ENCODE measurements at places on chromosomes 1 and 21.

DNA sequence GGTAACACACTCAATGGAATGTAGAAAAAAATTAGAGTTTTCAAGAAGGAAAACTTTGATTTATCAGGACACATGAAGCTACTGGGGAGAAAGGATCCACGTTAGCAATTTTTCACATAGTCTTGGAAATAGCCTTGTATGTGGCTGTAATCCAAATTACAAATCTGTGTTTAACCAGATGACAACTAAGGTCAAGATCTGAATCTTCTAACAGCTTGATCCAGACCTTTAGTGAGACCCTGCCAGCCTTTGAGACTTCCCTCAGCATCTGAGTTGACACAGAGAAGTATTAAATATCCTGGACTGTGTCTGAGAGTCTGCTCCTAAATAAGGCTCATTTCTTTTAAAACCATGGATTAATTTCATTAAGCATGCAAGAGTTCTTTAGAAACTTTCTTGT, 135.9 kb upstream of the KCNK2 start:
- no peak for DNase-seq

GRCh38 chr21:34157521-34157920, 84.1 kb downstream of the MRPS6 start:
- no peak for DNase-seq

GRCh38 chr1:192609110-192610079, 26.6 kb upstream of the RGS13 start:
- DNase-seq, result peak; percentile 72

- DNase-seq, result peak; percentile 11
These were observed 41.9 kb downstream of the UBE2G2 start for GRCh38 chr21:44759628-44760285.

DNA sequence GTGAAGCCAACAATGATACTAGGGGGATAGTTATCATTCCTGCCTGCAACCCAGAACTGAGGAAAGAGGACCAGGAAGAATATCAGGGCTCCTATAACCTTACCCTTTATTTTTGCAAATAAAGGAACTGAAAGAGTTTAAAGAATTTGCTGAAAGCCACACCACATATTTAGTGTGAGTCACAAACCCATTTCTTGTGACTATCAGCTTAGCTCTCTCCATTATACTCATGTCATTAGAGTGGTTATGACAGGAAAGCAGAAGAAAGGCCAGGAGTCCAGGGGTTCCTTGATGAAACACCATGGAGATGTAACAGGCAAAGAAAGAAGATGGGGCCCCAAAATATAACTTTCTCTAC, 141.1 kb upstream of the SAMSN1 start:
- no peak for DNase-seq

- DNase-seq, result no peak
These were observed 2.1 kb downstream of the CDC7 start for GRCh38 chr1:91502672-91503184.

GRCh38 chr1:23756676-23757075, 13.4 kb downstream of the ELOA start:
- no peak for DNase-seq

DNA sequence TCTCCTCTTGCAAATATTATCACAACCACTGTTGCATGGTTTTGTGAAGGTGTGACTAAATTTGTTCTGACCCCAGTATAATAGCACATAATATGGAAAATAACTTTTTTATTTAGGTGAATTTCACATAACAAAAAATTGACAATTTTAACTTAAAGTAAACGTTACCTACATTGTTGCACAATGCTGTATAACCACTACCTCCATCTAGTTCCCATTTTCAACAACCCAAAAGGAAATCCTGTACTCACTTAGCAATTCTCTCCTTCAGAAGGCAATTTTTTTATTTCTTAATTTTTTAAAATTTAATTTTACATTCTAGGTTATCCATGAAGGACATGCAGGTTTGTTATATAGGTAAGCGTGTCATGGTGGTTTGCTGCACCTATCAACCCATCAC, 95.2 kb downstream of the KCNJ6 start:
- DNase-seq, result no peak

- DNase-seq, result no peak
These were observed 18.6 kb downstream of the L1TD1 start for GRCh38 chr1:62213075-62213914.

GRCh38 chr1:21857840-21858670, 46.0 kb downstream of the LDLRAD2 start:
- DNase-seq, result no peak

- no peak for DNase-seq
These were observed 1.1 kb upstream of the RCAN3 start for GRCh38 chr1:24501371-24502064.

DNA sequence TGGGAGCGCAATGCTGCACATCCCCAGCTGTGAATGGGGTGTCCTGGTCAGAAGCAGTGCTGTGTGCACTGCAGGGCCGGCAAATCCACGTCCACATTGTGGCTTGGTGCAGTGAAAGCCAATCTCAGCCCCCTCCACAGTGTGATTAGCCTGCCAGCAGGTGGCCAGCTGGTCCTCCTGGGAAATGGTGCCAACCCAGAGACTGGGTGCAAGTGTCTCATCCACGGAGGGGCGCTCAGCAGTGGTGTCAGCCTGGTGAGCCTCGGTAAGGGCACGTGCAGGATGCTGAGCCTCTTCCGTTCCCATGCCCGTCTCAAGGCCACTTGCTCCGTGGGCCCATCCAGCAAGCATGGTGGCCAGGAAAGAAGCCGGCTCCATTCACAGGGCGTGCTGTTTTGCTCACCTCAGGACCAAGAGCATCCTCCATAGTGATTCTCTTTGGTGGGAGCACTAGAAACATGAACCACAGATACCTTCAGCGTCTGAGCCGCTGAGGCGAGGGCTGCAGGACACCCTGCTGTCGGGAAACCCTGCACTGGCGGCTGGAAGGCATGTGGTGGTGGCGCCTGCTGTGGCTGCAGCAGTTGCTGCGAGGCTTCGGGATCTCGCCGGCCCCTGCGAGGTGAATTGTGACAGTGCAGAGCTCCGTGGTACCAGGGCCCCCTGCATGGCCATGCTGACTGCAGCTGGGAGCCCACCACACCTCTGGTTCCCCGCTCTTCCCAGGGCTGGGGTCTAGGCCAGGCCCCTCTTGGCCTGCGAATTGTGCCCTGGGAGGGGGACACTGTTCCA, 2.0 kb upstream of the SMYD3 start:
- no peak for DNase-seq

- no peak for DNase-seq
These were observed 78.5 kb downstream of the BRINP2 start for GRCh38 chr1:177249231-177249630.

DNA sequence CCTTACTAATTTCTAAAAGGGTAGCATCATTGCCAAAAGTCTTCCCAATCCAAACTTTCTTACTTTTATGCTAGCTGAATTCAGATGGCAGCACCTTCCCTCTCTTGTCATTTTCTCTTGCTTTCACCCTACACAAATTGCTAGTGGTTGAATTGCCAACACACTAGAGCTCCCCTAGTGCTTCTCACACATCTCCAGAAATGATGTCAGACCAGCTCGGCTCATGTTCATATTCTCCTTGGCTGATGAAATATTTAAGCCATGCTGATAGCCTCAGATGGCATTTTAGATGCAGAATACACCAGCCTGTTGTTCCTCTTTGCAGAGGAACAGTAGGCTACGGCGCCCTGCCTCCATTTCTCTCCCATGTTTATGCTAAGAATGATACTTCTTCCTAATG, 256.9 kb downstream of the PTBP2 start:
- DNase-seq, result no peak

GRCh38 chr1:218317061-218317460, 28.1 kb upstream of the TGFB2 start:
- DNase-seq, result no peak

DNA sequence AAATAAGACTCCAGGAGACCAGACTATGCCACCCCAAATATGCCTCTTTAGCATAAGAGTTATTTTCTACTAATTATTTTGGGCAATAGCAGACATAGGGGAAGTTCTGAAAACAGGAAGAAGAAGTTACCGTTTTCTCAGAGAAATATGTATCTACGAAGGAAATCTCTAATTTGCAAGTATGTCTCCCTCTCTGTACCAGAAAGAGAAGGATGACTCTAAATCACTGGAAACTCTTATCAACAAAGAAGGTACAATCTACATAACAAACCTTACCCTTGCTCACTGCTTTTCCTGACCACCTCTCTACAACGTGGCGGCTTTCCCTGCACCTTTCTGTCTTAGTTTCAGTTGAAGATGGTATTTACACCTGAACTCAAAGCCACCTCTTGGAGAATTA, 49.0 kb downstream of the OMA1 start:
- no peak for DNase-seq

DNA sequence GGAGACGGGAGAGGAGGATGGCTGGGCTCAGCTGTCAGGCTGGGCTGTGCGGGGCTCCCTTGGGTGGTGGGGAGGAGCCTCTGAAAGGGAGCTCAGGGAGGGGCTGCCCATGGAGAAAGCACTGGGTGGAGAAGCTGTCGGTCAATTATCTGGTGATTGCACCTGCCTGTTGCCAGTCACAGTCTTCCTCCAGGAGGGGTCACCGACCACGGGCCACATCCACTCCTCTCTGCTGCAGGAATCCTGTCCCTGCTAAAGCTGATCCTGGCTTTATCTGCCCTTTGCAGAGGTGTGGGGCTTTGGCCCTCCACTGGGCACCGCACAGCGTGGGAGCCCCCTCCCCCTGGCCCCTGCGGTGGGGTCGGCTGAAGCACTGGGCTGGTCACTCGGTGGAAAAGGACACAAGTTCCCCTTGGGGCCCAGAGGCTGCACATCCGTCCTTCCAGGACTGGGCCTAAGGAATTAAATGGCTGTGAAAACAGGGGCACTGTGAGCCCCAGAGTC, 21.8 kb upstream of the COL18A1 start:
- no peak for DNase-seq

GRCh38 chr21:26679284-26679683, 106.2 kb upstream of the CYYR1 start:
- DNase-seq, result no peak

- DNase-seq, result no peak
These were observed 34.5 kb downstream of the AADACL4 start for GRCh38 chr1:12678350-12678749.

GRCh38 chr1:49397086-49397485, 620.4 kb upstream of the BEND5 start:
- no peak for DNase-seq

- DNase-seq, result no peak
These were observed 39.2 kb upstream of the CR1L start for GRCh38 chr1:207605444-207606361.

DNA sequence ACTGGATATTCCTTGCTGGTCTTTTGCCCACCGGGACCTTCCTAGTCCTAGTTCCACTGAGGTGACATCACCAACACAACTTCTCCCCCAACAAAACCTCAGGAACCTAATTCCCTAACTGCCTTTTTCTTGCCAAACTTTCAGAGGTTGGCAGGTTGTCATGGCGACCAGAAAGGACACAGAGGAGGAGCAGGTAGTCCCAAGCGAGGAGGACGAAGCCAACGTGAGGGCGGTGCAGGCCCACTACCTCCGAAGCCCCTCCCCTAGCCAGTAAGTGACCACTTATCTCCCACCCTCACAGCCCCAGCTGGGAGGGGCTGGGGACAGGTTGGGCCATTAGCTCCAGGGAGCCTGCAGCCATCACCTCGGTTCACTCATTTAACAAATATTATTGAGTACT, 815 bp downstream of the STYXL2 start:
- DNase-seq, result no peak

- no peak for DNase-seq
These were observed 21.8 kb downstream of the HIPK1 start for GRCh38 chr1:113950908-113951307.

GRCh38 chr1:53454019-53454418, 5.2 kb upstream of the DMRTB1 start:
- DNase-seq, result no peak

GRCh38 chr1:58437623-58438022, 108.9 kb downstream of the OMA1 start:
- DNase-seq, result no peak

Data from tibial artery (tissue), 4 donors.